Cerebellum (tissue), 4 donors: ENCODE measurements at places on chromosomes 13 and 19.

DNA sequence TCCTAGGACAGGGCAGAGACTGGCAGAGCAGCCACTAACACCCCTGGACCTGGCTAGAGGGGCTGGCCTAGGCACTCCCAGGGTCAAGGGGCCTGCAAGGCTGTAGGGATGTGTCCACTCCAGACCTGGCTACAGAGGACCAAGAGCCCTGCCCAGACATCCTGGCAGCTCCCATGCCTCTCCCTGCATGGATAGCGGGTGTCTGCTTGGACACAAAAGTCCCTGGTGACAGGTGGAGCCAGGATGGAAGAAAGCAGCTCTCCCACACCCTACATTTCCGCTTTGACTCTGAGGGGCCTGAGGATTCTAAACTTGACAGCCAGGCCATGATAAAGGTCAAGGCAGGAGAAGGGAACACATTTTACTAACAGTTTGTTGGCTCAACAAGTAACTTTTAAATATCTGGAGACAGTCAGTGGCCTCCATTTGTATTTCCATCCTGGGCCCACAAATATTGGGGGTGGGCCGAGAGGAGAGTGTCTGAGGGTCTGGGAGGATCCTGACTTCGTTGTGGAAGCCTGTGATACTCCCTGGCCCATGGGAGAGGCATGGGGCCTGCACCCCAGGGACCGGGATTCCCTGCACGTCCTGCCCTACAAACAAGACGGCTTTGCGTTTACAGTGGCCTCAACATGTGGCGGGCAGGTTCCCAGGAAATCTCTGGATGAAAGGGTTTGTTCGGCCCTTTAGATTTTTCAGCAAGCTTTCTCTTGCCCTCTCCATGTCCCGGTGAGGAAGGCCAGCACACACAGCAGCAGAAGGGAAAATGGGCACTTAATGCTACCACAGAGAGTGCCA is 19.8 kb upstream of the SLC7A9 start:
- DNase-seq: no peak

DNA sequence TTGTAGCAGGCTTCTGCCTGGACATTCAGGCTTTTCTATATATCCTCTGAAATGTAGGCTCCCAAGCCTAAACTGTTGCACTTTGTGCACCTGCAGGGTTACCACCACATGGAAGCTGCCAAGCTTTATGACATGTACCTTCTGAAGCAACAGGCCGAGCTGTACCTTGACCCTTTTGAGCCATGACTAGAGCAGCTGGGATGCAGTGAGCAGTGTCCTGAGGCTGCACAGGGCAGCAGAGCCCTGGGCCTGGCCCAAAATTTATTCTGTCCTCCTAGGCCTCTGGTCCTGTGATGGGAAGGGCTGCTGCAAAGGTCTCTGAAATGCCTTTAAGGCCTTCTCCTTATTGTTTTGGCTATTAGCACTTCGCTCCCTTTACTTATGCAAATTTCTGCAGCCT is 23.5 kb upstream of the CD177 start:
- no peak for DNase-seq

DNA sequence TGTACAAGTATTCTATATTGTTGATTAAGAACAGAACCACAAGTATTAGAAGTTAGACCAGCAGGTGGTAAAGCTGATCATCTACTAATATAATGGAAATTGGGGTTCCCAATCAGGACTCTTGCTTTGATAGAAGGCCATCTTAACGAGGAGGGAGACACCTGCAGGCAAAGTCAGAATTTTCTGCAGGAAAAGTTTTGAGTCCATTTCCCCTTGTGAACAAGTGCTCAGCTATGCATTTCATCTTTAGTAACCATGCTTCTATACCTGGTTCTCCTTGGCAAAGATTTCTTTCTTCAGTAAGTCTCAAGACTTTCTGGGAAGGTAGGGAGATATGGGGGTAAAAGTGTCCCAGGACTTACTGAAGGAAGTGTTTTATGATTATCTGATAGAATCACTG is 36.1 kb upstream of the USPL1 start:
- DNase-seq: no peak

- no peak for DNase-seq
Observed at GRCh38 chr13:39970177-39970846, 314.9 kb downstream of the COG6 start.

DNA sequence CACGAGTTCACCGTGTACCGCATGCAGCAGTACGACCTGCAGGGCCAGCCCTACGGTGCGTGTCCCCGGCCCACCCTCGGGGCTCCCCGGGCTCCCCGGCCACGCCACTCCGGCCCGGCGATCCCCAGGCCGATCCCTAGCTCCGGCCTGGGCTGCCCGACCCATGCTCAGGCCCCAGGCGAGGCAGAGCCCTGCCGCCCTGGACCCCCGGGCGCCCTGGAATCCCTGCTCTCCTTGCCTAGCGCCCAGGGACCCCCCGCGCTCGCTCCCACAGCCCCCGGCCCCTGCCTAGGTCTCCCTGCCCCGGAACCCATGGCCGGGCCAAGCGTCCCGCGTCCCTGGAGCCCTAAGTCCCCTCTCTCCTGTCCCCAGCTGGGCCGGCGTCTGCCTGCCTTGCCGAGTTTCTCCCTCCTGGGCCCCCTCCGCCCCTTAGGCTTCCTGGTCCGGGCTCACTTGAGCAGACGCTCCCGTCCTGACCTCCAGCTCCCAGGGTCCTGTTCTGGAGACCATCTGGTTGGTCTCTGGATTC is 494 bp downstream of the NCLN start:
- no peak for DNase-seq

DNA sequence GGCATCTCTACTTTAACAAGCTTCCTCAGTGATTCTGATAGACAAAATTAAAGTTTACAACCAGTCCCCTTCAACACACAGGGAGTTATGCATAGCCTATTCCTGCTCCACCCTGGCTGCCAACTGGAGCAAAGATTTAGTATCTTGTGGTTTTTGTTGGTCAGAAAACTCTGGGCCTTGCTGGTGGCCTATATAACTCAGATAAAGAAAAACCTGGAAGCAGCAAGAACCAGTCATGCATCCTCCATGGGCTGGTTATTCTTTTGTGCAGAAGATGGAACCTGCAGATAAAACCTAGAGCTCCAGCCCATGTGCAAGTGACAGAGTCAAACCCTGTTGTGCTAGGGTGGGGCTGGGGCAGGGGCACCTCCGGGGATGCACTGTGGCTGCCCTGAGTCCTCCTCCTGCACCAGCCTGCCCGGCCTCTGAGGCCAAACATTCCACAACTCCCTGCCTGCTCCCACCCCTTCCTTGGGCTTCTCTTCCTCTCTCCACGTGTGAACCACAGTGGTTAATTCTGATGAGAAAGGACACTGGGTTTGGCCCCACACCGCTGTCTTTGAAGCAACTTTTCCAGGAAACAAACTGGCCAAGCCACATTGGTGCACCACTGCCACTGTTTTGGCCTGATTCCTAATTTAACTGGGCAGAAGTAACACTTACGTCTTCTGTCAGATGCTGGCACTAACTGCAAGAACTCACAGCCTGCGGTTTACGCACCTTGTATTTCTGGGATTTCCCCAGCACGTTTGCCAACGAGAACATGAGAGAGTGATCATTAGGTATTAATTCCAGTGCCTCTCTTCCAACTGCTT is 23.3 kb upstream of the GGACT start:
- DNase-seq: peak; percentile 26

GRCh38 chr19:8367327-8368001 is 3.5 kb downstream of the ANGPTL4 start:
- DNase-seq: peak; percentile 44
